Stimulated activated effector memory CD8-positive, alpha-beta T cell treated with anti-CD3 and anti-CD28 coated beads, Interleukin-12 subunit alpha, Interleukin-12 subunit beta, amount 100 ng/mL, for 72 hours (primary cell): ENCODE measurements at places on chromosomes 2 and 18.

- DNase-seq = no peak
These were observed 829.3 kb downstream of the DCC start for GRCh38 chr18:53169346-53169745.

DNA sequence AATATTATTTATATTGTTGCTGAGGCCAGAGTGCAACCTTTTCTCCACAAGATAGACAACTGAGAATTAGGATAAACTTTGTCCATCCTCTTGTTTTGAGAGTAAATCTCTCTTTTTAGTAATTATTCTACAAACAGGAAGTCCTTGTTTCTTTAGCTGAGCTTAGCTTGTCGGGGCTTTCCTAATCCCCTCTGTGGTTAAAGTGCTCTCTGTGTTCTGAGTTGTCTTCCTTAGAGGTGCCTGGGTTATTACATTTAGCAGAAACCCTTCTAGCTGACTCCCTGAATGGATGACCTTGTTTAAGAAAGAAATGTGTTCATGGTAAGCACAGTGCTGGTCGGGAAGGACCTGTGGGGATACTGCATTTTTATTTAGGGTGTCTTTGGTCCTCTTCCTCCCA, 12.7 kb downstream of the USP39 start:
- DNase-seq = no peak

- no peak for DNase-seq
These were observed 156.8 kb downstream of the STK39 start for GRCh38 chr2:168090366-168091135.

GRCh38 chr2:238518172-238518820, 91.6 kb downstream of the ASB1 start:
- DNase-seq = no peak

- no peak for DNase-seq
These were observed 166.9 kb downstream of the MSH2 start for GRCh38 chr2:47569658-47570475.

DNA sequence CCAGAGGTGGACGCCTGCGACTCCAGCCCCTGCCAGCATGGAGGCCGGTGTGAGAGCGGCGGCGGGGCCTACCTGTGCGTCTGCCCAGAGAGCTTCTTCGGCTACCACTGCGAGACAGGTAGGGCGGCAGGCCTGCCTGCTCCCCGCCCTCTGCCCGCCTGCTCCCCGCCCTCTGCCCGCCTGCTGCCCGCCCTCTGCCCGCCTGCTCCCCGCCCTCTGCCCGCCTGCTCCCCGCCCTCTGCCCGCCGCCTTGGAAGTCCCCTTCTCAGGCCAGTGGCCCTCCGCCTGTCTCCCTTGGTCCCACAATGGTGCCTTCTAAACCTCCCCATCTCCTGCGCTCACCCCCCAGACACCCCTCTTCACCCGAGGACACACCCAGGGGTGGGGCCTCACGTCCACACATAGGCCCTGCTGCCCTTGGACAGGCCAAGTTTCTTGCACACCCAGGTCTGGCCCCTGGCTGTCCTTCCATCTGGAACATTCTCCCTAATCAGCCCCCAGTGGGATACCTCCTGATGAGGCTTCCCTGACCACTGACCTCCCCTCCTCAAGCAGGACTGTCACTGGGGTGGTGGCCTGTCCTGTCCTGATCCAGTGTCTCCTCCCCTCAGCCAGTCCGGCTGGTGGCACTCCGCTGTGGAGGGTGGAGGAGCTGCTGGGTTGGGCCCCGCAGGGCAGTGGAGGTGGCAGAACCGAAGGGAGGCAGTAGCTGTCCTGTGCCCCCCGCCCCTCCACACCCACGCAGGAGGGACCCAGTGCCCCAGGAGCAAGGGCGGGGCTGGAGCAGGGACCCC, 37.9 kb downstream of the MTERF4 start:
- peak; percentile 65 for DNase-seq

DNA sequence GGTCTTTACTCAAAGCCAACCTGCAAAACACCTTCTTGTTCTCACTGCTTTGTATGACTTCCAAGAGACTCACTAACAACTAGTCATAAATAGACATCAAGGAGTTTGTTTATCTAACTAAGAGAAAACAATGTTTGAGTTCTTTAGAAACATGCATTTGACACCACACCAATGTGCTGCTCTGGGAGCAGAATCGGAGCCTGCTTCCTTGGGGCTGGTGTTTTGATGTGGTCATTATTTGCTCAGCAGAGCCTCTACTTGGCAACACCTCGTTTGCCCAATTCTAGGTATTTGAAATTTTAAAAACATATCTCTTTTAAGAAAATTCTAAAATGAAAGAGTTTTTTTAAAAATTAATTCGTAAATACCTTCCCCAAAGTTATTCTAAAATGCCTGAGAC, 167.5 kb downstream of the BCL2 start:
- DNase-seq = no peak

DNA sequence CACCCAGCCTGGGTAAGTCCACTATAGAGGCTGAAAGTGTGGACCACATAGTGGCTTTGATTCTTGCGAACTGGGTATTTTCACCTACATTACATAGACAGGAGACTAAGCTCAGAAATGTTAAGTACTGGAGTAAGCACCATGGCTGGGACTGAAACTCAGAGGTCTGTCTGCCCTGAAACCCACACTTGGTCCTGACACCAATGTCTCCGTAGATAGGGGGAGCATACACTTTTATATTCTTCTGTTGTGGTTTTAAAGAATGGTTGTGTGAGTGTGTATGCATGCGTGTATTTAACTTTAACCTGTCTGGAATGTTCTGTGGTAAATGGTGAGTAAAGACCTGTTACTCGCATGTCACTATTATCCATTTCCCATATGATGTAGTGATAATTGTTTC, 10.3 kb upstream of the NPPC start:
- no peak for DNase-seq

- DNase-seq = no peak
These were observed 92.3 kb upstream of the SMAD2 start for GRCh38 chr18:48022531-48023329.

DNA sequence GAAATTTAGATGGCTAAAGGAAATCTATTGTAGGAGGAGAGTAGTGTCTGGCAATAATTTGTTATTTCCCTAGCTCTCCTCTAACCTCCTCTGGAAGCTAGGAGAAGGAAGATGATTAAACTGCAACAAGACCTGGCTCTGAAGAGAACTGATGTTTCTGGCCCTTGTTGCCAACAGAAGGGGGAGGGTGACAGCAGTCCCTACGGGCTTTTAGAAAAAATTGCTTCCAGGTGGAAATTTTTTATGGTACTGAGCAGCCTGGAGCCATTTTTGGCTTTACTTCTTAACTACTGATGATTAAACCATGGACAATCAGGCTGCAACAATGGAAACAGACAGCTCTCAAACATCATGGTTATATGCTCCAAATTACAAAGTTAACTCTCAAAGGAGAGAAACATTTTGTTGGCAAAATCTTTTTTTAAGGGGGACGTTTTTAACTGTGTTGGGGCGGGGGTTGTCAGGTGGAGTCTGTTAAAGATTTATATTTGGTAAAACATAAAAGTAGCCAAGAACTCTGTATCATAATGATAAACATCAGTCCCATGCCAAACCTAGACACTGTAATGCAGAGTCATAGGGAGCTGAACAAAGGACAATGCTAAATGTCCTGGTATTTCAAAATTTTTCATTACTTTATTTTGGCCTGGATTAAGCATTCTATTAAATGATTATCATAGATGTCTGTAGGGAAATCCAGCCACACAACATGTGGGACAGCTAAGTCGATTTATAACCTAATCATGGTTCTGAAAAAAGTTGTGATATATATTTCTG, 70.0 kb downstream of the EXOC6B start:
- DNase-seq = no peak

GRCh38 chr2:202541137-202541536, 93.6 kb upstream of the FAM117B start:
- no peak for DNase-seq

GRCh38 chr2:172373766-172374165, 53.6 kb upstream of the ITGA6 start:
- no peak for DNase-seq

DNA sequence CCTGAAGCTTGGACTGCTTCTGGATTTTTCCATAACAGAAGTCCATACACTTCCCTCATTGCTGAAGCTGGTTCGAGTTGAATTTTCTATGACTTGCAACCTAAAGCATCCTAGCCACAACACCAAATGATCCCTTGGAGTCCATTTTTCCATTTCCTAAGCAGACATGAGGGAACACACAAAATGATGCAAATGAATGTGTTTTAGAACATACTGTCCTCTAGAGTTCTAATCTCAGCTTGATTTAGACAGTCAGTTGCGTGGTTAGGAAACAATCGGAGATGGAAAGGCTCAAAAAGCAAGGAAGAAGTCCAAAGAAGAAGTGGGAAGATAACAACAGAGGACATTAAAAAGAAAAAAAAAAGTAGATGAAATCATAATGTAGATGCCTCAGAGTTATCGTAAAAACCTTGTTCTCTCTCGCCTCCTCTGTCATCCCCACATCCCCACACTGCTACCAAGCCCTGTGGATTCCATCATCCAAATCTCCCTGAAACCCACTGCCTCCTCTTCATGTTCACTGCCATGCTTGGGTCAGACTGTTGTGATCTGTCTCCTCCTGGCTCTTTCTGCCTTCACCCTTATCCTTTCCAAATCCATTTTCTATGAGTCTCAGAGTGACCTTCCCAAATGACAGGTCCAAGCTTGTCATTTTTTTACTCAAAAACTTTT, 58.4 kb downstream of the TMEM247 start:
- DNase-seq = no peak

GRCh38 chr2:229511524-229511923, 202.8 kb downstream of the DNER start:
- no peak for DNase-seq

GRCh38 chr18:23986600-23987359, 27.8 kb upstream of the TTC39C start:
- DNase-seq = no peak

- no peak for DNase-seq
These were observed 135.5 kb downstream of the MYO3B start for GRCh38 chr2:170313347-170313991.

- DNase-seq = peak; percentile 4
These were observed 37.0 kb downstream of the TGFA start for GRCh38 chr2:70516596-70516995.

DNA sequence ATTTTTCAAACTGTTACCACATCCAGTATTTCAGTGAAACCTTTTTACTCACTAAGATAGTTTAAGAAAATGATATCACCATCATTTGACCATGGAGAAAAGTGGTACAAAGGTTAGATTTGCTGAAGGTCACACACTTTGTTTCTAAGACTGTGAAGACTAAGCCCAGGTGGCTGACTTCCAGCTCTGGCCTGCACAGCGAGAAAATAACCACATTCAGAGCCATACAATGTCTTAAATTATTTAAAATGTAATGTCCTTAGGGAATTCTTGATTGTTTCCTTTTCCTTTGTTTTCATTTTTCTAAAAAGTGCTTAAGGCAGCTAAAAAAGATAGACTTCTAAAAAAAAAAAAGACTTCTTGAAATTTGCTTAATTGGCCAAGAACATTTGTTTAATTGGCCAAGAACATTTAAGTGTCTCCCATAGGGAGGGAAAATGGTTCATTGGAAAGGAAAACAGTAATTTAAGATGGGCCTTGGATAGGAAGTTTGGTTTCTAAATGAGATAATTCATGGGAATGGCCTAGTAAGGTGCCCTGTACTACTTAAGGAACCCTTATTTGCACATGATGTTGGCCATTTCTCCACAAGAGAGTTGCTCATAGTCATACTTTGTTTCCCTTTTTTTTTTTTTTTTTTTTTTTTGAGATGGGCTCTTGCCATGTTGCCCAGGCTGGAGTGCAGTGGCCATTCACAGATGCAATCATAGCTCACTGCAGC, 45.2 kb downstream of the CYP1B1 start:
- no peak for DNase-seq

- DNase-seq = no peak
These were observed 90.0 kb downstream of the MAP3K20 start for GRCh38 chr2:173165443-173166238.

GRCh38 chr18:44119607-44120006, 561.1 kb upstream of the SETBP1 start:
- DNase-seq = no peak

DNA sequence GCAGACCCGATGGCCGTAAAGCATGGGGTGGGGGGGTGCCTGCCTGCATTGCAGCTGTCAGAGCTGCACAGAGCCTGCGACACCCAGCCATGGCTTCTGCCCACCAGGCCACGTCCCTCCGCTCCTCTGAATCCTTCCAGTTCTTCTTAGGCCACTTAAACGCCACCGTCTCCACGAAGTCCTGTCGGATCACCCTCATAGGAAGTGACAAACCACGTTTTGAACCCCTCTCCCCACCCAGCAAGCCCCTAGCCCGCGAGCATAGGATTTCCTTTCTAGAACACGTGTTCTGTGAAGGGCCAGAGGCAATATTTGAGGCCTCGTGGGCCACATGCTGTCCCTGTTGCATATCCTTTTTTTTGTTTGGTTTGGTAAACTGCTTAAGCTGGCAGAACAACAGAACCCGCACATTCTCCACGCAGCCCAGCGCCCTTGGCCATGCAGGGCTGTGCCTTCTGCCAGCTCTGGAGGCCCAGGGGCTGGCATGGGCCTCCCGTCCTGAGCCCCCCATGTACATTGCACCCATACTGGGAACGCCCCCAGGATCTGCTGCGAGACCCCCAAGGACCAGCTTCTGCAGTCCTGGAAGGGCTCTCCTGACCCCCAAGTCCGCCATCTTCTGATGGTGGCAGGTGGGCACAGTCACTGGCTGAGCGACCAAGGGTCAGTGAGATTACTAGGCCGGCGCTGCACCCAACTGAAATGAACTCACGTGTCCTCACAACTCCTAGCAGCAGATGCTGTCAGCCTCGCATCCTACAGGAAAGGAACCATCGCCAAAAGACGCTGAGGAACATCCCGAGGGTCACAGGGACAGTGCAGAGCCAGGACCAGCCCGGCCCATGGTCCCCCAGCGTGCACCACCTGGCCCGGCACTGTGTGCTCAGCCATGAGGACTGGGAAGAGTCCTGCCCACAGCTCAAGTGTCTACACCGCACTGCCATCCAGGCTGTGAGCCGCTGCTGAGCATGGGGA, 35.1 kb downstream of the ADI1 start:
- no peak for DNase-seq

GRCh38 chr18:42229211-42230210, 274.5 kb downstream of the PIK3C3 start:
- DNase-seq = no peak

GRCh38 chr2:37390777-37391176, 46.3 kb downstream of the QPCT start:
- DNase-seq = no peak
